ENCODE measurements at places on chromosomes 12 and 14. TPM values are rescaled to one million over a fixed set of nuclear protein-coding genes. Genes with fewer than 3 reads are reported as not detected.

- no peak overlapping the region for H3K4me3 ChIP-seq
- no peak overlapping the region for H3K27ac ChIP-seq
- DNase-seq: no peak
- no peaks in the 10 kb centered on the region for H3K27me3 ChIP-seq
- no peaks in the 10 kb centered on the region for H3K36me3 ChIP-seq
- no peaks in the 10 kb centered on the region for H3K4me1 ChIP-seq
These were observed 144.8 kb downstream of the PIWIL1 start for GRCh38 chr12:130482448-130482847.

- no peak overlapping the region for H3K27ac ChIP-seq
- H3K27me3 ChIP-seq: peaks cover 45% of the 10 kb centered on the region
- H3K4me1 ChIP-seq: peaks cover 17% of the 10 kb centered on the region
- no peaks in the 10 kb centered on the region for H3K36me3 ChIP-seq
These were observed 1.8 kb downstream of the KCNA1 start for GRCh38 chr12:4911316-4911994.

DNA sequence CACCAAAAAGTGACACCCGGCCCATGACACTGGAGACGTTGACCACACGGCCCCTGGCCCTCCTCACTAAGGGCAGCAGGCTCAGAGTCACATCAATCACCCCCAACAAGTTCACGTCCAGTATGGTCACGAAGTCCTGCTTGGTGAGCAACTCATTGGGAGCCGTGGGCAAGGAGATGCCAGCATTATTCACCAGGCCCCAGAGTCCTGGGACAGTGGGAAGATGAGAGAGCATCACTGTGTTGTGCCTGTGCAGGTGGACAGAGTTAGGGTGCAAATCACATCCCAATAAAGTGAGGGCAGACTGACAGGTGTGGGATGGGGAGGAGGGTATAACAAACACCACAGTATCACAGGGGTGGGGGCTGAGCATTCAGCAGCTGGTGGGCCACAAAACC lies 2.5 kb downstream of the RDH16 start:
- H3K36me3 ChIP-seq: no peaks in the 10 kb centered on the region
- no peak overlapping the region for H3K4me3 ChIP-seq
- H3K4me1 ChIP-seq: no peaks in the 10 kb centered on the region
- DNase-seq: no peak
- H3K27me3 ChIP-seq: no peaks in the 10 kb centered on the region
- H3K27ac ChIP-seq: no peak overlapping the region

- H3K27me3 ChIP-seq: no peaks in the 10 kb centered on the region
- DNase-seq: peak; percentile 82
- peak overlapping the region; percentile 94 for H3K27ac ChIP-seq
- peak overlapping the region; percentile 88 for H3K4me3 ChIP-seq
These were observed 532 bp downstream of the FKBP11 start for GRCh38 chr12:48924617-48925303.

DNA sequence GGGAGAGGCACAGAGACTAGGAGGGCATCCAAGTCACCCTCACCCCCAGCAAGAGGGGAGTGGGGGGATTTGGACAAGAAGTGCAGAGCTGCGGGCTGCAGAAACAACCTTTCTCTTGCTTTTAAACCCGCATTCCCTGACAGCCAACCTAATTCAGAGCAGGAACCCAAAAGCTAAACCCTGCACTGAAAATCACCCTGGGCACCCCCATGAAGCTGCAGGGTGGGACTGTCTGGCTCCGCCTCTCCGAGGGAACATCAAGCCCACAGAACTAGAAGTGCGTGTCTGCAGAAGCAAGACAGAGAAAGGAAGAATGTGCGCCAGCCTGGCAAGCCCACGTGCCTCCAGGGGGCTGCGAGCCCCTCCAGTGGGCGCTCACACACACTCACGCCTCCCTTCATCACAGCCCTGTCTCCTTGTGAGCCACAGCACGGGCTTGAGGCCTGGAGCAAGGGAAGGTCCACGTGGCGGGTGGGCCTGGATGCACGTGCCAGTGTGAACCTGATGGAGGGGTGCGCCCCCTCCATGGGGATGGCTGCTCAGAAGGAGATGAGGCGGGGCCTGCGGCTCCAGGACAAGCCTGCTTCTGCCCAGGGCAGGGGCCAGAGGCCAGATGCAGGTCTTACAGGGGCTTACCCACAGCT lies 27.8 kb upstream of the PNMA1 start:
- peak; percentile 53 for DNase-seq
- peak overlapping the region; percentile 89 for H3K27ac ChIP-seq
- H3K4me3 ChIP-seq: peak overlapping the region; percentile 45
- H3K27me3 ChIP-seq: no peaks in the 10 kb centered on the region
- H3K4me1 ChIP-seq: peaks cover 70% of the 10 kb centered on the region

KRT83 gene
- not detected for total RNA-seq

ZCRB1 gene
- total RNA-seq: 88.1 TPM

VEZT gene
- 54.4 TPM for total RNA-seq

NPAS3 gene
- not detected for total RNA-seq

GRCh38 chr14:51008446-51008845 lies 64.2 kb upstream of the PYGL start:
- no peak for DNase-seq
- no peaks in the 10 kb centered on the region for H3K4me1 ChIP-seq
- H3K27ac ChIP-seq: no peak overlapping the region
- peaks cover 5% of the 10 kb centered on the region for H3K27me3 ChIP-seq
- H3K36me3 ChIP-seq: no peaks in the 10 kb centered on the region

CRIP1 gene
- 397 TPM for total RNA-seq

GRCh38 chr12:114687802-114688201 lies 3.8 kb upstream of the TBX3 start:
- H3K27ac ChIP-seq: no peak overlapping the region
- H3K36me3 ChIP-seq: peaks cover 8% of the 10 kb centered on the region
- no peak for DNase-seq
- peaks cover 30% of the 10 kb centered on the region for H3K4me1 ChIP-seq
- H3K4me3 ChIP-seq: no peak overlapping the region

DNA sequence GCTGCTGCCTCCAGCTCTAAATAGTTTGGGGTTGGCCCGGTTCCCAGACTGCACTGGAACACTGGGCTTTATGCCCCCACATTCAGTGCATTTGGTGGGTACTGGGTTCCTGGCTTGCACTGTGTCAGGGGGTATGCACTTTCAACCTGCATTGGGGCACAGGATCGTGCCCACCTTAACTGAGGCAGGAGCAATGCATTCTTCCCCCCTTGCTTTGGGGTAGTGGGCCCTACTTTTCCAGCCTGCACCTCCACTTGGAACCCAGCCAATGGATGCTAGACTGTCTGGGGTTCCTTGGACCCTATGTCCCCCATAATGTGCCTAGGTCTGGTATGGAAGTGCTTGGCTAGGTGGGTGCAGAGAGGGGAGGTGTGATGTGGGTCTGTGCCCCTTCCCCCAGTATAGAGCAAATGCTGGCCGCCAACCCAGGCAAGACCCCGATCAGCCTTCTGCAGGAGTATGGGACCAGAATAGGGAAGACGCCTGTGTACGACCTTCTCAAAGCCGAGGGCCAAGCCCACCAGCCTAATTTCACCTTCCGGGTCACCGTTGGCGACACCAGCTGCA lies 615 bp downstream of the TARBP2 start:
- DNase-seq: no peak
- peak overlapping the region; percentile 84 for H3K4me3 ChIP-seq
- no peaks in the 10 kb centered on the region for H3K27me3 ChIP-seq
- no peaks in the 10 kb centered on the region for H3K36me3 ChIP-seq
- H3K27ac ChIP-seq: peak overlapping the region; percentile 93

DNA sequence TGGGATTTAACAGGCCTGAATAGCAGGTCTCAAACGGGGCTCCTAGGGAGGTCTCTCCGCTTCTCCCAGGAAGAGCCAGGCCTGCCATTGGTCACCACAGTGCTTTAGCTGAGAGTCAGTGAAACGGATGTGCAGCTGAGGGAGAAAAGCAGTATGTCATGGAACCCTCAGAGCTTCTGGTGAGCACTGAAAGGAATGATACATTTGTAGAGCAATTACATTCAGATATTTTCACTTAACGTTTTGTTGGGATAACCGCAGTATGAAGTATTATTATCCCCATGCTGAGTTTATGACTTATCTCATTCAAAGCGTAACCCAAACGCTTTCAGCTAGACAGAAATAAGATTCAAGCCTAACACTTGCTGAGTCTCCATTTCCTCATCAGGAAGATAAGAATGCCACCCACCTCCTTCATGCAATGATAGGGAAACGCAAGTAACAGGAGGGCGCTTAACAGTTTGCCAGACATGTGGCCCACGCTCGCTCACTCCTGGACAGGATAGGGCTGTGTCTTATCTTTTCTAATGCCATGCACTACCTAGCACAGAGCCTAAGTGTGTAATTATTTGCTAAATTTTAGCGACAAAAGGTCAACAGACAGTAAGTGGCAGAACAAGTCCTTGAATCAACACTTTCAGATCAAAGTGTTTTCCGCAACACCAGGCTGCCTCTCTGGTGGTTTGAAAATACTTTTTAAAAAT lies 28.2 kb downstream of the DAD1 start:
- peaks cover 37% of the 10 kb centered on the region for H3K36me3 ChIP-seq
- H3K27ac ChIP-seq: peak overlapping the region; percentile 99
- peaks cover 4% of the 10 kb centered on the region for H3K27me3 ChIP-seq
- H3K4me3 ChIP-seq: peak overlapping the region; percentile 68
- H3K4me1 ChIP-seq: peaks cover 87% of the 10 kb centered on the region

- DNase-seq: no peak
- peaks cover 2% of the 10 kb centered on the region for H3K27me3 ChIP-seq
- H3K27ac ChIP-seq: no peak overlapping the region
- H3K36me3 ChIP-seq: no peaks in the 10 kb centered on the region
- peaks cover 2% of the 10 kb centered on the region for H3K4me1 ChIP-seq
These were observed 37.5 kb downstream of the CDC42BPB start for GRCh38 chr14:103019826-103020225.

DNA sequence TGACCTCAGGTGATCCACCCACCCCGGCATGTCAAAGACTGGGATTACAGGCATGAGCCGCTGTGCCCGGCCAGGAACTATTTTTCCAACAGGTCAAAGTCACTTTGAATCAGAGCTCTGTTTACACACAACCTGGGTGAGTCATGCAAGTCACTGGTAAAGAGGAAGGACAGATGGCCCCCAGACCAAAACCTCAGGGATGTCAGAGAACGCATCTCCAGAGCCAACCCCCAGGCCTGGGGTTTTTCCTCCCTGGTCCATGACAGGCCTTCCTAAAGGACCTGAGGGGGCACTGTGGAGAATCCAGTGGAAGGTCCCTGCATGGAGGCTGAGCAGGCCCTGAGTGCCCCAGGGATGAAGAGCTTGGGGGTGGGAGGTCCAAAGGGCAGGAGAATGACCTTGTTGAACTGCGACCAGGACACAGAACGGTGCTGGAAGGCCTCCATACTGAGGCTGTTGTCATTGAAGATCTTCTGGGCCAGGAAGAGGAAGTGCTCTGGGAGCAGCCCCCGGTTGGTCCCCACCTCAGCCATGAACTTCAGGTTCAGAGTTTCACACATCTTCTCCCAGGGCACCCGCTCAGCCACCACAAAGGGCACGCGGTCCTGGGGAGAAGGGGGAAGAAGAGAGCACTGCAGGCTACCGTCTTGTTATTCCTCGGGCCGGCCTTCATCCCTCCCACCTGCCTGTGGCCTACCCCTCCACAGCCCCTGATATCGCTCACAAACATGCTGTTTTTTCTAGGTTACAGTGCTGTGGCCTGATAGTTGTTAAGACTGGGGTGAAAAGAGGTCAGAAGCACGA lies 9.1 kb downstream of the STAT6 start:
- H3K4me1 ChIP-seq: peaks cover 42% of the 10 kb centered on the region
- no peaks in the 10 kb centered on the region for H3K27me3 ChIP-seq
- H3K36me3 ChIP-seq: peaks cover 65% of the 10 kb centered on the region
- H3K4me3 ChIP-seq: no peak overlapping the region
- peak overlapping the region; percentile 76 for H3K27ac ChIP-seq
- DNase-seq: no peak

- peak; percentile 83 for DNase-seq
- H3K4me1 ChIP-seq: no peaks in the 10 kb centered on the region
- H3K27me3 ChIP-seq: no peaks in the 10 kb centered on the region
- no peak overlapping the region for H3K27ac ChIP-seq
- H3K4me3 ChIP-seq: no peak overlapping the region
These were observed 5.4 kb upstream of the RALGAPA1 start for GRCh38 chr14:35814371-35815005.

DNA sequence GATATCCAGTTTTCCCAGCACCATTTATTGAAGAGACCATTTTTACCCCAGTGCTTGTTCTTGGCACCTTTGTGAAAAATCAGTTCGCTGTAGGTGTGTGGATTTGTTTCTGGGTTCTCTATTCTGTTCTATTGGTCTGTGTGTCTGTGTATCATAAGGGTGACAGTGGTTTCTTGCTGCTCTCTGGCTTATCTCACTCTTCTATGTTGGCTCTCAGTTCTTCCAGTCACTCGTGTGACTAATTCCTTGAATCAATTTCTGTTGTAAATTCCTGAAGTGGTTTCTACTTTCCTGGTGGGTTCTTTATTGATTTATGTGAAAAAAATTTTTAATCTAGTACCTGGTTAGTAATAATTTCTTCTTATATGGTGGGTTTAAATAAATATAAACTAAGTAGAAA lies 58.3 kb downstream of the OTOGL start:
- H3K4me3 ChIP-seq: no peak overlapping the region
- H3K27me3 ChIP-seq: peaks cover 10% of the 10 kb centered on the region
- H3K4me1 ChIP-seq: peaks cover 4% of the 10 kb centered on the region
- no peak overlapping the region for H3K27ac ChIP-seq
- DNase-seq: no peak
- H3K36me3 ChIP-seq: no peaks in the 10 kb centered on the region

- DNase-seq: no peak
- H3K4me1 ChIP-seq: no peaks in the 10 kb centered on the region
- H3K36me3 ChIP-seq: no peaks in the 10 kb centered on the region
These were observed 391.5 kb downstream of the APAF1 start for GRCh38 chr12:99036566-99036965.

DNA sequence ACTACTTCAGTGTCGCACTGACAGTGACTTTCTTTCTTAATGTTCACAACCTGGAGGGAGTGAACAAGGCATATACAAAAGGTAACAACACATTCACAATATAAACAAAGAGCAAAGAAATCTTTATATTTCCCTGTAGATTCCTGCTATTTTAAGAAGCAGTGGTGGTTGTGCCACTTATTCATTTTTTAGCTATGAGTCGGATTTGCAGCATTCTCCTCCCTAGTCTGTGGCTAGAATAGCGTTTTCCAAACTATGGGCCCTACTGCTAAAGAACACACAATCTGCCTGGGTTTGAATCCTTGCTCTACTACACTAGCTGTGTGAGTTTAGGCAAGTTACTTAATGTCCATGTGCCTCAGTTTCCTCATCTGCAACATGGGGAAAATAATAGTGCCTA lies 18.6 kb upstream of the MDM1 start:
- no peak overlapping the region for H3K27ac ChIP-seq
- peaks cover 1% of the 10 kb centered on the region for H3K4me1 ChIP-seq
- no peak overlapping the region for H3K4me3 ChIP-seq
- DNase-seq: no peak

DNA sequence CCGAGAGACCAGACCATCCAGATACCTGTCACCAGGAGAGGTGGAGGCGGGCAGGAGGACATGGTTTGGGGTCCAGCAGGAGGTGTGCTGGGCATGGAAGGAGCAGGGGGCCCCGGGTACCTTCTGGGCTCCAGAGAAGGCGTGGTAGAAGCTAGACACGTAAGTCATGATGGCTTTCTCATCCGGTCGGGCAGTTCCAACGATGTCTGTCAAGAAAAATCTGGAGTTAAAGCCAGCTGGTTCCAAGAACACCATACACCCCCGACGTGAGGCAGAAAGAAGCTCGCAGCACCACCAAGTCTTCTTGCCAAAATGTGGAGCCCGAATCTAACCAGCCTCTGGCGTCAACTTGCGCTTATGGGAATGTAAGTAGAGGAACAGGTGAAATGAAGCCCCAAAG lies 76.7 kb downstream of the ACTN1 start:
- no peaks in the 10 kb centered on the region for H3K27me3 ChIP-seq
- H3K4me1 ChIP-seq: peaks cover 7% of the 10 kb centered on the region
- no peak overlapping the region for H3K4me3 ChIP-seq
- peaks cover 30% of the 10 kb centered on the region for H3K36me3 ChIP-seq
- H3K27ac ChIP-seq: no peak overlapping the region
